ENCODE measurements at places on chromosomes 6 and 20. TPM values are rescaled to one million over a fixed set of nuclear protein-coding genes. Genes with fewer than 3 reads are reported as not detected.
A peak's percentile ranks its signal among the peaks of the same experiment; 100 is the strongest.

RSPO4 gene
- not detected for total RNA-seq

SPATS1 gene
- total RNA-seq, result not detected

HDGFL1 gene
- total RNA-seq, result not detected

BMP7 gene
- 8.4 TPM for total RNA-seq

FOXA2 gene
- 14.6 TPM for total RNA-seq

SLC35B3 gene
- 19.7 TPM for total RNA-seq

DNA sequence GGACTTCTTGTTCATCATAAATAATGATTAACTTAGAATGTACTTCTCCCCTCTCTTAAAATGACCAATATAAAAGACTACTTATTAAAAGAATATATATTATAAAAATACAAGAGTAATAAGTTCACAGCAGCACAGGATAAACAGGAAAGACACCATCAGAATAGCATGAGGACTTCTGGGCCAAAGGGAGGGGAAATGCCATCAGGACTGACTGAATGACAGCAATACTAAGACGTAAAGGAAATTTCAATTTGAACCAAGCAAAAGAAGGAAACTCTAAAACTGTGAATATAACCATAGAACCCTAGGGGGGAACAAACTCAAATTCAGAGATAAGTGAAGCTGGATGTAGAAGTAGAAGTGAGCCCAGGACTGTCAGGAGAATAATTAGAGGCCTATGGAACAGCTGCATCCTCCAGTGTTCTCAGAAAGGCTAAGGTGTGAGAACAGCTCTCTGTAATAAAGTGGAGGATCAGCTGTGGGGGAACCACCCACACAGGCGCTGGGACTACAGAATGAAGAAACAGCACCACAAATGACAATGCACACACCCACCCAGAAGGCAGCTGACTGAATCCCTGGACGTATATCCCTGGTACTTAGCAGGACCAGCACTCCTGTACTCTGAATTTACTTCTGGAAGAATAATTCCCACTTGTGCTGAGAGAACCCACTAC lies 37.8 kb downstream of the ZHX3 start:
- no peak for DNase-seq

GRCh38 chr20:21149344-21149743 lies 23.5 kb downstream of the KIZ start:
- no peak for DNase-seq

GRCh38 chr6:134452906-134453305 lies 135.0 kb upstream of the SGK1 start:
- no peak for DNase-seq

- DNase-seq, result peak; percentile 26
Measured at GRCh38 chr20:4962241-4962855, 39.0 kb downstream of the SLC23A2 start.

- DNase-seq, result no peak
Measured at GRCh38 chr6:7684843-7685242, 41.1 kb upstream of the BMP6 start.

DNA sequence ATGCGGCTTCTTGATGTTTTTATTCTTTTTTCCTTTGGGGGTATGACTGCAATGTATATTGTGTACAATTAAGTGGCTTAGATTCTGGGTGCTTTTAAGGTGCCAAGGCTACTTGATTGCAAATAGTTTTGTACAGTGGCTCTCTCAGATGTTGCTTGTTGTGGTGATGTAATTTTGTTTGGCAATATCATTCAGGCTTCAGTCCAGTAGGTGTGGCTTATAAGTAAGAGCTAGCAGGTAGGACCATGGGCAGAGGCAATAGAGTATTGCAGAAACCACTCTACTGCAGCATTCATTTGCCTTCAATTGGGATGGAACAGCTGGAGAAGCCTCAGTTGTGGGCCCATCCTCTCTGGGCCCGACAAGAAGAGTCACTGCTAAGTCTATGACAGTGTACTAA lies 407.9 kb upstream of the MAN1A1 start:
- no peak for DNase-seq

- no peak for DNase-seq
Measured at GRCh38 chr6:30260036-30260504, 46.9 kb upstream of the TRIM26 start.

GRCh38 chr6:32607263-32607987 lies 17.8 kb upstream of the HLA-DRB1 start:
- DNase-seq, result no peak

DNA sequence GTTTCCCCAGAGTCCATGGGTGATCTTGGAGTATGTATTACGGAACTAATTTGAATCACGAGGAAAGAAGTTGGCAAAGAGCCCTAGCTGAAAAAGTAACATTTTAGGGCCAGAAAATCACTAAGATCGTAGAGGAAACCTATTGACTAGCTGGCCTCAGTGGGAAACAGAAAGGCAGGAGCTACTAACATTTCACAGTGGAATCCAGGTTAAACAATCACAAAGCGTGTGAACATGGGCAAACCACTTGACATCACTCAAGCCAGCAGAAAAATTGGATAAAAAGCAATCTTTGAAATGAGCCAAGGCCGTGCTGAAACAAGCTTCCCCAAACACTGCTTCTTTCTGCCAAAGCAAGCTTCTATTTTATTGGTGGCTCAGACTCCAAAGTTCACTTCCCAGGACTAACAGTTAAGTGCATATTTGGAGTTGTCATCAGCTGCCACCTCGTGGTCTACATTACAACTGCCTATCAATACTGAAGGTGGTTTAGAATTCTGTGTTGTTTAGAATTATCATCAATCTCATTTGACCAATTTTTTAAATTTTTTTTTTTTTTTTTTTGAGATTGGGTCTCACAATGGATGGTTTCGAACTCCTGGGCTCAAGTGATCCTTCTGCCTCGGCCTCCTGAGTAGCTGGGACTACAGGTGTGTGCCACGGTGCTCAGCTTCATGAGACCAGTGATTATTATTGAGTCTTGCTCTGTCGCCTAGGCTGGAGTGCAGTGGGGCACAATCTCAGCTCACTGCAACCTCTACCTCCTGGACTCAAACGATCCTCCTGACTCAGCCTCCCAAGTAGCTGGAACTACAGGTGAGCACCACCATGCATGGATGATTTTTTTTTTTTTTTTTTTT lies 10.6 kb downstream of the RPS10 start:
- DNase-seq, result peak; percentile 58

DNA sequence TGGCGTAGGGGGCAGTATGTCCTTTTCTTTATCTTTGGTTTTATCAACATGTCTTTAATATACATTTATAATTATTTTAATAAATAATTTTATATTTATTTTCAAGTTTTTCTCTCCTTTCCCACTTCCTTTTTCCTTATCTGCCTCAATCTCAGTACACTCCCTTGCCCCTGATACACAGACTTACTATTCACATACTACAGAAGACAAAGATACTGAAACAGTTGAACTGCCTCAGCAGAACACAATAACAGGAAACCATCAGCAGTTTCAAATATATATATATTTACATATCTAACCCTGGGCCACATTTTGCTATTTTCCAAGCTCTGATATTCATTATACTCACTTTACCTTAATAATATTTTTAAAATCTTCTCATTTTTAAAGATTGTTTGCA lies 19.8 kb downstream of the IBTK start:
- no peak for DNase-seq

GRCh38 chr6:36610956-36611336 lies 16.8 kb downstream of the SRSF3 start:
- DNase-seq, result no peak
